Right ventricle myocardium superior (tissue), 1 donor: ENCODE measurements at places on chromosomes 3 and 15. TPM values are rescaled to one million over a fixed set of nuclear protein-coding genes. Genes with fewer than 3 reads are reported as not detected.
A peak's percentile ranks its signal among the peaks of the same experiment; 100 is the strongest.

GRCh38 chr3:133491481-133492059 is 81.9 kb upstream of the CDV3 start:
- DNase-seq, result no peak

GRCh38 chr15:60101416-60101815 is 97.3 kb downstream of the FOXB1 start:
- no peak for DNase-seq

DNA sequence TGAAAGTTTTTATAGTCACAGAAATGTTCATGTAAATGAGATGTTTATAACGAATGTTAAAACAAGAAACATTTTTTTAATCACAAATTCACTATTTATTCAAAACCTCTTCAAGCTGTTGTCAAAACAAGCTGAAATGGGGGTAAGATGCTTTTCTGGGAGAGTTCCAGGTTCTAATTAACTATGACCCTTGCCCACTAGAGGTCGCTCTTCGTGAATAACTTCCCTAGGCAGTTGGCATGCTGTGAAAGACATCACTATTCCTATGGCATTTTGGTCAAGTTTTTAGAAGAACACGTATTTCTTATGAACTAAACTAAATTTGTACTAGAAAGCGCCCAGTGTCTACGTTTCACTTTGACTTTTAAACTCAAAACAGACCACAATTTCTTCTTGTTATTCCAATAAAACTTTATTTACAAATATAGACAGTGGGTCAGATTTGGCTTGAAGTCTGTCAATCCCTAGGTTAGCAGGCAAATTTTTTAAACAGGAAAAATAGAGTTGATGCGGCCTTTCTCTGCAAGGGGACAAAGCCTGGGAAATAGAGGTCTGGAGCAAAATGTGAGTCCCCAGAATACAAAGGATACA is 62.8 kb upstream of the CMTM8 start:
- no peak for DNase-seq

Gene ACTL6A
- 21.2 TPM for total RNA-seq

DNA sequence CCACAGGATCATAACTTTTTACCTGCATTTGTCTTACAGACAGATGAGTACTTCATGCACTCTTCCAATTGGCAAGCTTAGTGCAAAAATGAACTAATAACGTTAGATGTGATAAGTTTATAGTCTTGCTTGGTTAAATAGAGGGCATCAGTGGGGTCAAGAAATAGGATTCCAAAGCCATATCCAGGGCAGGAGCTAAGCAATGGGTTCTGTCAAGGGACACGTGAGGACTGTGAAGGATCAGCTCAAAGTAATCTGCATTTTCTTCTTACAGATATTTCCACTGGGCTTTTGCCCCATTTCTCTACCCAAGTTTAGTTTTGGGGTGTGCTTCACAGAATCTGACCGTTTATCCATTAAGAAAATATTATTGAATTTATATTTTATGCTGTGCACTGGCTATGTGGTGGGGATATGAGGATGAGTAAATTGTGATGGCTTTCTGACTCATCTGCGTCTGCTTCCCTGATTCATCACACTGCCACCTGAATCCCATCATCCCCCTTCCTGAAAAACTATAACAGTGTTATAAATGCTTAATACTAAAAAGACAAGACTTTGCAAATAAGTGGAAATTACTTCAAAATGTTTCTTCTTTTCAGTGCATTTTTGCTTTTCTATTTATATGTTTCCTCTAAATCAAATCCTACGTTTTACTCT is 17.5 kb downstream of the PPP2R3A start:
- DNase-seq, result no peak

DNA sequence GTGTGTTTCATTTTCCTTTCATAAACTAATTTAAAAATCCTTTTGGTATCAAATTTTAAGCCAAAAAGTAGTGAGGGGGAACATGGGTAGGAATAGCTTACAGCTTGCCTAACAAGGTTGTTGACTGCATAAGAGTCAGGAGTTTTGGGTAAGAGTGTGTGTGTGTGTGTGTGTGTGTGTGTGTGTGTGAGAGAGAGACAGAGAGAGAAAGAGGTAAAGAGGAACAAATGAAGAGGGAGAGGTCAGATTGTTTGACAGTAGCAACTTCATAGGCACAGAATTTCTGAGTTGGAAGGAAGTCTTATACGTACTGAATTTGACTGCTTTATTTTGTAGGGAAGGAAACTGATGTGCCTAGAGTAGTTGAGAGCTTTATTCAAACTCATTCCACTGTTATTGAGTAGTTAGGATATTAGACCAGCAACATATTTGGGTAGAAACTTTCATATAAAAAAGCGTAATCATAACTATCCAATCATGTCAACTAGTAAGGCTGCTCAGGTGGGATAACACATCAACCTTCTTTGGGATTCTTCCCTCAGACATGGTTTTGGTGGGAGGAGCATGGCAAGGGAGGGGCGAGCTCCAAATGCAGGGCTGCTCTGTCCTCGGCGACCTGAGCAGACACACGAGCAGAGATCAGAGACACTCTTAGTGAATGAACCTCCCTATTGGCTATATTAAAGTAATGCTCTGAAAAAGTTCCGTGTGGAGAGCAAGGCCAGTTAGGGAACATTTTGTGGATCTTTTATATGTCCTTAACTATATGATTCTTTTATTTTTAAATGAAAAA is 86.4 kb downstream of the LPP start:
- DNase-seq, result no peak

- DNase-seq, result no peak
Measured at GRCh38 chr3:57586778-57587177, 10.4 kb downstream of the ARF4 start.

Gene GOLGA8J
- not detected for total RNA-seq

GRCh38 chr3:193744822-193745684 is 152.0 kb downstream of the OPA1 start:
- DNase-seq, result no peak

DNA sequence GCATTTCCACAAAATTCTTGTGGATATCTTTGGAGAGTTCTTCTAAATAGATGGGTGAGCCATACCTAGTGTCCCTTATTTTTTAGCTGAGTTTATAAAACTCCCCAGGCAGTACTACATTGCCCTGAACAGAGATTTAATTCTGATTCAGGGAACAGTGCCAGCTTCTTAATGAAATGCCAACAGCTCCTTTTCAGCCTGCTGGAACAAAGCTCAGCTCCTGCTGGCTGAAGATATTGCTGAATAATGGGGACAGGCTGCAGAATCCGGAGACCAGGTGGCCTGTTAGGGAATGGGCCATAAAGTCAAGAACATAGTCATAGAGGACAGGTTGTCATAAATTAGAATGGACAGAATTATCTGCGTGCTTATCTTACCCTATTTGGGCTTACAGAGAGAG is 8.9 kb downstream of the HGD start:
- DNase-seq, result no peak

Gene LRRN1
- total RNA-seq, result 0.05 TPM

- no peak for DNase-seq
Measured at GRCh38 chr15:68352401-68353062, 75.0 kb downstream of the FEM1B start.

GRCh38 chr3:88480822-88481221 is 331.1 kb downstream of the C3orf38 start:
- no peak for DNase-seq

GRCh38 chr3:170523248-170523647 is 62.6 kb downstream of the SLC7A14 start:
- DNase-seq, result no peak

DNA sequence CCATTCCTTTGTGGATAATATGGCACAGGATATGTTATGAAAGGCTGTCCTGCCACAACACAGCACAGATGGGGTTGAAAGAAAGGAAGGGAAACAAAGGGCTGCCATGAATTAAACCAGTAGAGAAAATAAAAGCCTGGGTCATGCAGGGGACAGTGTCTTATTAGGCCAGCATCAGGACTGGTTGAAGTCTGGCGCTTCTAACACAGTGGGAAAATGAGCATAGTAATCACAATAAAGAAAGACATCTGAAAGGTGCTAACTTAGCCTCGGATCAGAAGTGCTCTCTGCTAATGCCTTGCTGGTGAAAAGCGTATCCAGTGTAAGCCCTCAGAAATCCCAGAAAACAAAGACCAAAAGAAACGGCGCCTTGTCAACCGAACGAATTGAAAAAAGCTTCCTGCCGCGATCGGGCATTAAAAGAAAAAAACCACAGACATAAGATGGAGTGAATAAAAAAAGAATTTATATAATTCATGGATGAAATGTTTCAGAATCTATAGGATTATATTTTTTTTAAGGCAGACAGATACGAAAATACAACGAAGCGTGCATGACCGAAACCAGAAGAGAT is 566 bp upstream of the MKRN3 start:
- no peak for DNase-seq

GRCh38 chr3:46006238-46007032 is 10.8 kb upstream of the FYCO1 start:
- DNase-seq, result no peak

DNA sequence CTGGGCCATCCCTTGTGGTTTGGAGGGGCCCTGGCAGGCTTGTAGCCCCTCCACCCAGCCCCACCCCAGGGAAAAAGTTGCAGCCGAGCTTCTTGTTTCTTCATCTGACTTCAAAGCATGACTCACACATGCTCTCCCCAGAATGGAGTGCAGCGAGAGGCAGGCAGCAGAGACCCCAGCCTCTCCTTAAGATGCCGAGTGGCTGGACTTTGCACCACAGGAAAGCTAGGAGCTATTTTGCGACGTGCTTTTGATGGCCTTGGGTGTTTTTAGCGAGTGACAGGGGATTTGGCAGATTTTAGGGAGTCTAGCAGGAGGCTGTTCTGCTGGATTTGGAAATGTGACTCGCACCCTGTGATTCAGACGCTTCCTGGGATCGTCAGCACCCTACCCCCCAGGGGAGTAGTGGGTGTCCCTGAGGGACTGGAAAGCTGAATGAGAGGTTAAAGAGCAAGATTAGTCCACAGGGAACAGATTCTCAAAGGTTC is 14.2 kb downstream of the BAHD1 start:
- DNase-seq, result no peak

- no peak for DNase-seq
Measured at GRCh38 chr3:101068876-101069606, 75.8 kb upstream of the ABI3BP start.

DNA sequence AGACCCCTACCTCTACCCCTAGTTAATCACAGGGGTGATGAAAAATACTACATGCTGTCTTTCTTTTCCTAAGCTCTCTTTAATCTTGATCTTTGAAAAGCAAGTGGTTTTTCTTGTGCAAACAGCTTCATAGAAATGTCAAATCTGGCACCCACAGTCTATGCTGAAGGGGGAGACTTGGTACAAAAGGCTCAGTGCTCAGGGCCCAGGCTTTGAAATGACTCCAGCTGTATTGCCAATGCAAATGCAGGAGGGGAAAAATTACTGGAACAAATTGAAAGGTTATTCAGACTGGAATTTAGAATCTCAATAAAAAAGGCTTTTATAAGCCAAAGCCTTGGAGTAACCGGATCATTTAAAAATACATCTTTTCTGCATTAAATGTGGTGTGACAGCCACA is 223.9 kb downstream of the LRTM1 start:
- no peak for DNase-seq

- peak; percentile 82 for DNase-seq
Measured at GRCh38 chr3:8622873-8623691, 21.5 kb downstream of the SSUH2 start.

GRCh38 chr3:102415553-102415952 is 19.3 kb upstream of the ZPLD1 start:
- DNase-seq, result no peak

DNA sequence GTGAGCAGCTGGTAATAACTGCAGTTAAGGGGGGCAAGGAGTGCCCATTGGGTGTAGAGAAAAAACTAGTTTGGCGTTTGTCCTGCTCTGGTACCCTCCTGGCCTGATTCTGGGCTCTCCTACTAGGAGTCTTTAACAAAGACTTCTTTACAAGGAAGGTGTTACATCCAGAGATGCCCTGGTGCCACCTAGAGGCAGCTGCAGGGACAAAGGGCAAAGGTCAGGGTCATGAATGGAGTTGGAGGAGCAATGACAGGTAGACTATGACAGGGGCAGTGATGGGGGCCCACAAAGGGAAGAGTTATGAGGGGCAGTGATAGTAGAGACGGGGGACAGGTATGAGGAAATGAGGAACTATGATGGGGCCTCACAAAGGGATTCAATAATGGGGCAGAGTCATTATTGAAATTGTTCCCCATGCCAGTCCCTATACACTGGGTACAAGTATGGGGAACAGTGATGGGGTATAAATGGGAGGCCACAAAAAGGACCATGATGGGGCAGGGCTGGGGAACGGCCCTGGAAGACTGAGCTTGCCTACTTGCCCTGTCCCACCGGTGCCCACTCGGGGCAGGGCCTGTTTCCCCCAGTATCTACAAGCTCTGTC is 7.9 kb downstream of the CCDC71 start:
- DNase-seq, result no peak

DNA sequence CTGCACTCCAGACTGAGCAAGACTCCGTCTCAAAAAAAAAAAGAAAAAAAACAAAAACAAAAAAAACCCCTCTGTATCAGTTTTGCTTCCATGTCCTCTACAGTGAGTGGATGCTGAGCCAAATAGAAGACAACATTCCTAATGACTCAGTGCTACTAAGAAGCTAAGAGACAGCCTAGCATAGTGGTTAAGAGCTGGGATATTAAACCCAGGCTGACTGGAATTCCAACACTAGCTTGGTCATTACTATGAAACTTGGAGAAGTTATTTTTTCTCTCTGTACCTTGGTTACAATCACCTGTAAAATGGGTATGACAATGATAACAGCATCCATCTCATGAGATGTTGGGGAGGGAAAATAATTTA is 60.9 kb upstream of the PYGO1 start:
- DNase-seq, result no peak

DNA sequence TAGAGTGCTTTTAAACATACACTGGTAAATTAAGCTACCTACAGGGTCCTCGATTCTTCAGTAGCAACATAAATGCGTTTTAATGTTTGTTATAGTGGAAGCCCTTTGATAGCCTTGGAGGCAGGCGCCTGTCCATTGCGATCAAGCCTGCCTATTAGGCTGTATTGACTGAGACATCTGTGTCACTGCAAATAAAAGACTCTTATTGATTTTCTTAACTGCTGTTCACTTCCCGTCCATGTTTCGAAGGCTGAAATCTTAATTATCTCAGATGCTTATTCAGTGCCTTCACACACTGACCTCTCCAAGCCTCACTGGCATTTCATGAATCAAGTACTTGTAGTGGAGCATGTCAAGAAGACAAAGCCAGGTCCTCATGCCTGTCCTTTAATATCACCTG is 51.1 kb downstream of the MAP2K5 start:
- DNase-seq, result no peak
